ENCODE measurements at places on chromosomes 7 and 10. TPM values are rescaled to one million over a fixed set of nuclear protein-coding genes. Genes with fewer than 3 reads are reported as not detected.

The UPK3BL2 gene
- 8.3 TPM for polyA plus RNA-seq

The AGAP5 gene
- 8.2 TPM for polyA plus RNA-seq

The C7orf57 gene
- polyA plus RNA-seq, result 0.16 TPM

The CALML3 gene
- polyA plus RNA-seq, result not detected

The ECHDC3 gene
- not detected for polyA plus RNA-seq
